ENCODE measurements at places on chromosomes 3 and 15.

DNA sequence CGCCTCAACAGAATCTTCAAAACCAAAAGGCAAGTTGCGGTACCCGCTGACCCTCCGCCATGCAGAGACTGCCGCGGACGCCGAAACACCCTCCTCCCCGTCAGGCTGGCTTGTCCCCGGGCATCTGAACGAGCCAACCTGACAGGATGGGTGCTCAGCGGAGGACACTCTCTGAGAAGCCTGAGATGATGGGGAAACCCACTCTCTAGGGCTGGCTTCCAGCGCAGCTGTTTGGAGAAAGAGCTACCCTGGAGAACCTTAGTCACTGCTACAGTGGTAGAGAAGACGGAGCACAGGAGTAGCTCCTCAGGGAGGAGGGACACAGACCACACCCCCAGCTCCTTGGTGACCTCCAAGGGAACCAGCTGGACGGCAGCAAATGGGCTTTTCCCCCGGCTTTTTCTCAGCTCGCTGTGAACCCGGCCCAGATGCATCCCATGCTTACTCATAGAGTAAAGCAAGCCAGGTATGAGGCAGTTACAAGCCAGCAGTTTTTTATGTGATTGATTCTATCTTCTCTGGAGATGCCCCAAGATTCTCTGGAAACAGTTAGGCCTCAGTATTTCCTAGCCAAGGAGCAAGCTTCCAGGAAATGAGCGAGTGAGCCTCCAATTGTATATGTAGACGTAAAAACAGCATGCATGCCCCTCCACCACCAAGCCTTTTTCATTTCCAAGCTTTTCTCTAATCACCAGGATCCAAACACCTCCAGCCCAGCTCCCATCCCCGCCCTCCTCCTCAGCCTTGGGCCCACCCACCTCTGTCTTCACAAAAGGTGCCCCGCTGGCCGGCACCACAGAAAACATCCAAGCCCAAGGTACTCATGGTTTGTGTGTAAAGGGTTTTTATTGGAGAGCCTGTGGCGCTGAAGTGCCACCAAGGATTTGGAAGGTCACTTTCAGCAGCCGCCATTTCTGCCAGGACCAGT is 38.7 kb downstream of the FAM174B start:
- no peak for DNase-seq

DNA sequence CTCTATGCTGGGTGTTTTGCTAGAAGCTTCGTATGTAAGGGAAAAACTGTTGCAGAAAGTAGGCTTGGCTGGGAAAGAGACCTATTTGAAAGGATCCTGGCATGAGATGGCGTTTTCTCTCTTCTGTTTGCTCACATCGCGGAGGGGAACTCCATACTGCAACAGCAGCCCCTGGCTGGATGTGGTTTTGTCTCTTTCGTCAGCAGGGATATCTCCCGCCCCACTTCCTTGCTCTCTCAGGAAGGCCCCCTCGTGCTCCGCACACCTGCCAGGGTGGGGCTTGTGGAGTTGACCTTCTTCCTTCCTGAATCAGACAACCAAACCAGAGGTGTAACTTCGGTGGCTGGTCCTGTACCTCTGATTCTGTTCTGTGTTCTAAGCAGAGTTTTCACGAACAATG is 26.4 kb upstream of the MYZAP start:
- peak; percentile 19 for DNase-seq

DNA sequence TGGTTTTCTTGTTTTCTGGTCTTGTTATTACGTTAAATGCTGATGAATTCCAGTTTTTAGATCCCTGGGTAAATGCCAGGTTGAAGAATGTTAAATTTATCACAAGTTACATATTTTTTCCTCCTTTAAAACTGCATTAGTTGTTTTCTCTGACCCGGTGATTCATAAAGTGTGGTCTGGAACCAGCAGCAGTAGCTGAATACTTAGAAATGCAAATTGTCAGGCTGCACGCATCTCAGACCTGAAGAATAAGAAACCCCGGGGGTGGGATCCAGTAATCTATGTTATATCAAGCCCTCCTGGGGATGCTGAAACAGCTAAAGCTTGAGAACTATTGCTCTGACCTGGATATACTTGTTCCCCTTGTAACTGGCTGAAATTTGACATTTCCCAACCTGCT is 69.1 kb downstream of the PEX5L start:
- no peak for DNase-seq

DNA sequence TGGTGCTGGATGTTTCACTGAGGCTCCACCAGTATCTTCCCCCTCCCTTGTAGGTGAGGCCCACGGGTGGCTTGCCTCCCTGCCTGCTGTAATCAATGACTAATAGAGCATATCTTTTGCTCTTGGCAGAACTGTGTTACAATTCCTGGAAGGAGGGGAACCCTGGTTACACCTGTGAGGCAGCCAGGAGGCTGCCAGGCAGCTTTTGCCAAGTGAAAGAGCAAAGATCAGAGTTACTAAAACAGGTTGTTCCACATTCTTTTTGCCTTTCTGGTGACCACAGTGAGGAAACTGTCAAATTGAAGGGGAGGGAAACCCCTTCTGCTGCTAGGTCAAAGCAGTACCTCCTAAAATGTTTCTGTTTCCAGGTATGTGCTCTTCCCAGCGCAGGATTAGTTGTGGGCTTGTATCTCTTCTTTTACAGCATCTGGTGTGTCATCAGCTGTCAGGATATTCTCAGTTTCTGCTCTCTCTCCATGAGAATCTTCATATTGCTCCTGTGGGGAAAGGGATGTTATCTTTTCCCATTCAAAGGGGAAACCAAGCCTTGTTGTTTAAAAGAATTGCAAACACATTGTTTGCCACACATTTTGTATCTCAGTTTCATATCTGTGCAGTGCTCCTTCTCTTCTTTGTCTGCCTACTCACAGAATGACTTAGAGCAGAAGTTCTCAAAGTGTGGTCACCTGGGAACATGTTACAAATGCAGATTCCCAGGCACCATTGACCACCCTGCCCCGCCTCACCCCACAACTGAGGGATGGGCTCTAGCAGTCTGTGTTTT is 137.4 kb upstream of the UMPS start:
- no peak for DNase-seq

- no peak for DNase-seq
Measured at GRCh38 chr3:84965141-84965540, 6.4 kb downstream of the CADM2 start.

Data from activated T-cell treated with anti-CD3 and anti-CD28 coated beads for 24 hours (primary cell).